ENCODE measurements at places on chromosomes 6 and 20.

GRCh38 chr6:75412969-75413662, 80.5 kb downstream of the FILIP1 start:
- DNase-seq, result peak; percentile 20

DNA sequence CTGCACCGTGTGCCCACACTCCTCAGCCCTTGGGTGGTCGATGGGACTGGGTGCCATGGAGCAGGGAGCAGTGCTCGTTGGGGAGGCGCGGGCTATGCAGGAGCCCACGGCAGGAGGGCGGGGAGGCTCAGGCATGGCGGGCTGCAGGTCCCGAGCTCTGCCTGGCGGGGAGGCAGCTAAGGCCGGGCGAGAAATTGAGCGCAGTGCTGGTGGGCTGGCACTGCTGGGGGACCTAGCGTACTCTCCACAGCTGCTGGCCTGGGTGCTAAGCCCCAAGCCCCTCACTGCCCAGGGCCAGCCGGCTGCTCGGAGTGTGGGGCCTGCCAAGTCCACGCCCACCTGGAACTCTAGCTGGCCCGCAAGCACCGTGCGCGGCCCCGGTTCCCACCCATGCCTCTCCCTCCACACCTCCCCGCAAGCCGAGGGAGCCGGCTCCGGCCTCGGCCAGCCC, 55.9 kb upstream of the ECI2 start:
- no peak for DNase-seq

DNA sequence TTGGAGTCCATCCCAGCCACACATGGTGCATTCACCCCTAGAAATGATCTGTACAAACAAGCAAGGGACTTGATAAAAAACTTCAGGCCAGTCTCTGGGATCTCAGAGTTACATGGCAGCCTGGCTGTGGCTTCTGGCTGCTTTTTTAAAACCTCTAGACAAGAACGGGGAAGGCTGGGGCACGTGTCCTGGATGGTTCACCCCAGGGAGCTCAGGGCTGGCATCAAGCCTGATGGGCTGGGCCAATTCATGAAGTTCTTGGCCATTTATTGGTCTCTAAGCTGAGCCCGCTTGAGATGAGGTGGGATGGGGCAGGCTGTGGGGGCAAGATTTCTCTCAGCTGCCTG, 10.4 kb upstream of the ZFAND3 start:
- peak; percentile 30 for DNase-seq

DNA sequence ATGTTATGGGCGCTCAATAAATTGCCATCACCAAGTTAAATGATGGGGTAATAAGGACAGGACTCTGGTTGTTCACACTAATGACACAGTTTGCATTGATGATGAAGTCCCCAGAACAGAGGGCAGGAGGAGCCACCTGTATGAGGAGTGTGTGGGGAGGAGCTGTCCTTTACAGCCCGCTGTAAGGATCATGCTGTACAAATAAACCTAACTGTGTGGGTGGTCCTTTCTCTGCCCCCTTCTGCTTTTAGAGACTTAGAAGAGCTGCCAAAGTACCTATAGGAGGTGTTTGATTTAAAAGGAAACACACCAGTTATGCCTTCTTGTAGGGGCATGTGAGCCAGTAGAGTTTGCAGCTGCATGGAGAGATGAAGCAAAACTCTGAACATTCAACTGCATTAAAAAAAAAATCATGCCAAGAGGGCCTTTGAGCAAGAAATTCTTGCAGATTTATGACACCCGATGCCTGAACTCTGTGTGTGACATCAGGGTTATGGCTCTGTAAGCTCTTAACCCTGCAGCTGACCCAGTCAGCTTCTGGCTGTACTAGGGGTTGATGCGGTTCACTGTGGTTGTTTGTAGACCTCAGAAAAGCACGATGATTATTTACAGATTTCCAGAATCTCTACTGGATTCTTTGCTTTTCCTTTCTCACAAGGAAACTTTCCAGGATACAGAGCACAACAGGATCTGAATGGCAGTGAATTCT, 67.4 kb downstream of the UST start:
- DNase-seq, result no peak

- DNase-seq, result no peak
Observed at GRCh38 chr20:61234224-61234890, 17.7 kb upstream of the CDH4 start.

- DNase-seq, result peak; percentile 82
Observed at GRCh38 chr6:26536571-26537159, 1.5 kb upstream of the HMGN4 start.

- no peak for DNase-seq
Observed at GRCh38 chr6:149933036-149933435, 8.8 kb upstream of the ULBP2 start.

GRCh38 chr6:45507186-45507585, 129.5 kb upstream of the SUPT3H start:
- no peak for DNase-seq

DNA sequence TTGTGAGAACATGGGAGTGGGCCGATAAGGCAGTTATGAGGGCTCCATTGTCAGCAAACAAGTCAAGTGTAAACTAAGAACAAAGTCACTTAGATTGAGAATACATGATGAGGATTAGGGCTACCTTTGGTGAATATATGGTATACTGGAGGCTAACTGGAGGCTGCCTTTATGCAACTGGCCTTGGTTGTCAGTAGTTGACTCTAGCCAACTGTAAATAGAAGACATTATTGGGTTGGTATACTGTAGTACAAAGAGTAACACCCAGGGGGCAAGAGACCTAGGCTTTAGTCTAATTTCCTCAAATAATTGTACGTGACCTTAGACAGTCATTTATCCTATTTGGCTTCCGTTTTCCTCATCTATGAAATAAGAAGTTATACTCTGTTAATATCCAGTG, 235.2 kb downstream of the ARID1B start:
- no peak for DNase-seq

GRCh38 chr6:168626046-168626602, 185.1 kb downstream of the SMOC2 start:
- DNase-seq, result no peak

DNA sequence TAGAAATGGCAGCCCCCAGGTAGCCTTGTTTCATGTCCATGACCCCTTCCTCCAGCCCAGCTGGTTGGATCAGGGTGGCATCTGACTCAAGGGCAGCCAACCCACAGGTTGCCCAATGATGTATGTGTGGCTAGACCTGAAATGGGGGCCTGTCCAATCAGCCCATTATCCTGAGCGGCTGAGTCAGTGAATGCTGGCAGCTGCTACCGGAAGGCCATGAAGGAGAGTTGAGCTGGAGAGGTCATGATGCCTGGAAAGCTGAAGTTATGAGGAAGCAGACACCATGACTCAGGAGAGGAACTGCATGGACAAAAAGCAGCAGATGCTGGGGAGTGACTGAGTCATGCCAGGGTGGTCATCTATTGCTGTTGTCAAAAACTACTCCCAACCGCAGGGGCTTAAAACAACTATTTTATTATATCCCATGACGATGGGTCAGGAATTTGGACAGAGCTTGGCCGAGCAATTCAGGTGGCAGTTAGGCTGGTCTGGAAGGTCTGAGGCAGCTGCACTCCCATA, 67.3 kb downstream of the MDGA1 start:
- DNase-seq, result peak; percentile 99

DNA sequence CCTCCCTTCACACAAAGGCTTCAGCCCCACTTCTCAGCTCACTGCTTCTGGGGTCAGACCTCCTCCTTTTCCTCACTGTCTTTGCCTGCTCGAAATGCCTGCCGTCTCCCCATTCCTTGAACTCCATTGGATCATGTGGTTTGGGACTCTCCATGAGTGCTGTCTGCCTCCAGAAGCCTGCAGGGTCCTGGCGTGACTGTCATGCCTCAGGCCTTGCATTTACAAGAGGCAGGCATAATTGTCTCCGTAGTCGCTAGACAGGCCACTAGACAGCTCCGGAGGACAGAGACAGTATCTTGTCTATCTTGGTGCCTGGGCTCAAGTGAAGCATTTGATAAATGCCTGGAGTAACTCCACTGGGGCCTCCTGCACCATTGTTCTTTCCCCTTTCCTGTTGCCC, 15.3 kb downstream of the PNLDC1 start:
- DNase-seq, result no peak

- DNase-seq, result no peak
Observed at GRCh38 chr6:37237789-37238188, 19.8 kb upstream of the TBC1D22B start.

GRCh38 chr6:150800674-150801314, 64.7 kb upstream of the MTHFD1L start:
- DNase-seq, result no peak

DNA sequence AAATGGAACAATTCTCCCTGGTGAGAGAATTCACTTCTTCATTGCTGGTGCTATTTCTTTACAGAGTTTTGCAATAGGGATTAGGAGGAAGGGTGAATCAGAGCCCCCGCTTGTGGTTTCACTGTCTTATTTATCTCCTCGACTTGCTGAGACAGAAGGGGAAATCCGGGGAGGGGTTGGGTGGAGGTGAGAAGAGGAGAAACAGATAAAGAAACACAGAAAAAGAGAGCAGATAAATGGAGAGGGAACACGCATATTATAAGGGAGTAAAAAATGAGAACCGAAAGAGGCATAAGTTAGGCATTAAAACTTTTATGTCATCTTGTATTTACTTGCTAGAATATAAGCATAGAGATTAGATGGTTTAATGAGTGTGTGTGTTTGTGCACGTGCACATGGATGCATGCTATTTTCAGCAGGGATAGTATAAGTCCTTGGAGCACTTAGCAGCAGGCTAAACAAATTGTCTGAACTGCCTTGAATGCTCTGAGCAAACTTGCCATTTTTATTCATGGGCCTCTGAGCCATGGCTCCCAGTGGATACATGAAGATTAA, 105.0 kb downstream of the OLIG3 start:
- DNase-seq, result peak; percentile 51

DNA sequence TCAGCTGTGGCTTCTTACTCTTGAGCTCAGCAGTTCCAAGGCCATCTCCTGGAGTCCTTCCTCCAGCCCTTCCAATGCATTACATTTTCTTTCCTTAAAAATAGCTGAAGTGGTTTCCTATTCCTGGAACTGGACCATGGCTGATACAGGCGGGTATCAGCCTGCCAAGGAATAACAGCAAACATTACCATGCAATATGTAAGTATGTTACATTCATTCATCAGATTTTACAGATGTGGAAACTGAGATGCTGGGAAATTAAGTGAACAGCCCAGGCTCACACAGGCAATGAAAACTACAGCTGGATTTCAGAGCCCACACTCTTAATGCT, 100.4 kb downstream of the NRN1 start:
- DNase-seq, result no peak

DNA sequence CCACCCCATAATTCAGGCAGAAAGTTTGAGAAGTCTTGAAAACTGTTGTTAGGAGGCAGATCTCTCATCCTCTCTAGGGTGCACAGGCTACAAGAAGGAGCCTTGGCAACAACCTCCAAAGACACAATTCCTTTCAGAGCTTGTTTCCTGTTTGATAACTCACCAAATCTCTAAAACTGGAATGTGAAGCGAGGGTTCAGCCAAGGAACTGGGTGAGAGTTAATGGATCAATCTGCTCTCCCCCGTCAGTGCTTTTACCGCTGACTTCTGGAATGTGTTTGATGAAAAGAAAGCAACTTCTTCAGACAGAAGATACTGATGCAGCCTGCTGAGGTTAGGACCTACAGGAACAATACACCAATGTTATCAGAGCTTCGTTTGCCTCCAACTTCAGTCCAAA, 171.8 kb upstream of the BMP2 start:
- no peak for DNase-seq

- DNase-seq, result no peak
Observed at GRCh38 chr6:11364971-11365397, 132.5 kb upstream of the NEDD9 start.

DNA sequence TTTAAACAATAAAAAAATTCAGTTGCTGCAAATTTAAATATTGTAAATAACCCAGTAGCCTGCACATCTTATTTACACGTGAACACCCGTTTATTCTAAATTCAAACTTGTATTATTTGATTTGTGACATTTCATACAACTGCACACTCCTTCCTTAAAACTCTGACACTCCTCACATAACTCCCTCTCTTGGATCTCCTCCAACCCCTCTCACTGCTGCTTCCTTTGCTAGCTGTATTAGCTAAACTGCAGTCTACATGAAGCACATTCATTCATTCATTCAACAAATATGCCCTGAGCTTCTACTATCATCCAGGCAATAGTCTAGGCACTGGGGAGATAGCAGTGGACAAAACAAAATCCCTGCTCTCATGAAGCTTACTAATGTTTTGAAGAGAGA, 47.0 kb downstream of the FBXL4 start:
- no peak for DNase-seq

- DNase-seq, result peak; percentile 79
Observed at GRCh38 chr6:169935348-169935718, 183.9 kb downstream of the ERMARD start.

GRCh38 chr6:145022199-145022796, 713.0 kb downstream of the EPM2A start:
- no peak for DNase-seq

- no peak for DNase-seq
Observed at GRCh38 chr20:33507461-33507860, 17.6 kb downstream of the CBFA2T2 start.

DNA sequence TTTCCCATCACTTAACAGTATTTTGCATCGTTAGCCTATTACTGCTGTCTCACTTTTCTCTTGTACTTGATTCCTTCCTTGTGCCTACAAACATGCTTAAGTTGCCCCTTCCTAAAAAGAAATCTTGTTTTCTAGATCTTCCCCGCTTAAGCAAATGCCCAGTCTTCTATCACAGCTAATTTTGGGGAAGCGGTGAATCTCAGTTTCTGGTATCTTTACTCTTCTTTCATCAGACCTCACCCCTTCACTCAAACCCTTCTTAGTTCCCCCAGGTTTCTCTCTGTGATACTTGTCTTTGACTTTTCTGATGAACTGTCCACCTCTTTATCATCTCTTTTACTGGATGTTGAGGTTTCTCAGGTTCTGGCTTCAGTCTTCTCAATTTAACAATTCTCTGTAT, 14.2 kb downstream of the VAPB start:
- no peak for DNase-seq

GRCh38 chr20:64196309-64196708, 32.1 kb downstream of the MYT1 start:
- no peak for DNase-seq

DNA sequence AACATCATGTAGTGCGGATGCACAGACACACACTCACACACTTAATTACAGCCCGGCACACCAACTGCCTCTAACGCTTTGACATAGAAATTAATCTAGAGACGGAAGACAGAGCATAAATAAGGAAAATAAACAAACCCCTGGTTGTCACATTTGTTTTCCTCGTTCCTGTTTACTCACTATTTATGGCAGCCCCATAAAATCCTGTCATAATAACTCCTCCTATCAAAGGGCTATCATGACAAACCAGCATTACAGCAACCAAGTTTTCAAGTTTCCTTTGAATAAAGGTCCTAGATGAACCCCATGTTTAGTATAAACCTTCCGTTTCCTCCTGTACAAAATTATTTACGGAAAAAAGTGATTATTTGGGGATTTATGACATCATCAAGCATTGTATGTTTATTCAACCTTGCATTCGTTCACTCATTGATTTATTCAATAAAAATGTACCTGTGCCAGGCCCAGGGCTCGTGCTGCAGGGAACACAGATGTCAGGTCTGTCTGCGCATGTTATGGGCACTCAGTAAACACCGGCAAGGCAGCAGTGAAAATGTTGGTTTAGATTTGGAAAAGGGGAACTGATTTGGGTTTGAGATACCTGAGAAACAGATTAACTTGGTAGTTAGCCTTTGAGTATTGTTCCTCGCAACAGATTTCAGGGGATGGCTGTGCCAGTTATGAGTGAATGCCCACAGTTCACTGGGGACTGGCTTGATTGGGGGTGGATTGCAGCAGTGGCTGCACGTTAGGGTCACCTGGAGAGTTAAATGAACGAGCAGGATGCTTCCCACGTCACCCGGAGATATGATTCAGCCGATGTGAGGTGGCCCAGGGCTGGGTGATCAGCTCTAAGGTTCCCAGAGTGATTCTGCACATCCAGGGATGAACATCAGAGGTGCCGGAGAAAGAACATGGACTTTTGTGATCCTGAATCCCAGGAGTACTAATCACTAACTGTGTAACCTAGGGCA, 295.3 kb upstream of the FOXQ1 start:
- DNase-seq, result no peak

Measured in Daoy (cell line).